ENCODE measurements at places on chromosomes 2 and 18. TPM values are rescaled to one million over a fixed set of nuclear protein-coding genes. Genes with fewer than 3 reads are reported as not detected.

Gene WDPCP
- total RNA-seq = 7.8 TPM

Gene UGT1A3
- total RNA-seq = 0.86 TPM

Gene MEP1B
- 0.78 TPM for total RNA-seq

Gene CCDC85A
- total RNA-seq = 1.8 TPM

Gene MAPRE2
- total RNA-seq = 75.8 TPM

Gene ANKZF1
- total RNA-seq = 74.4 TPM

Gene DSG4
- total RNA-seq = not detected

Gene CARF
- 9.6 TPM for total RNA-seq

Gene FLACC1
- total RNA-seq = 3.4 TPM

Gene KCNK3
- 9.1 TPM for total RNA-seq

DNA sequence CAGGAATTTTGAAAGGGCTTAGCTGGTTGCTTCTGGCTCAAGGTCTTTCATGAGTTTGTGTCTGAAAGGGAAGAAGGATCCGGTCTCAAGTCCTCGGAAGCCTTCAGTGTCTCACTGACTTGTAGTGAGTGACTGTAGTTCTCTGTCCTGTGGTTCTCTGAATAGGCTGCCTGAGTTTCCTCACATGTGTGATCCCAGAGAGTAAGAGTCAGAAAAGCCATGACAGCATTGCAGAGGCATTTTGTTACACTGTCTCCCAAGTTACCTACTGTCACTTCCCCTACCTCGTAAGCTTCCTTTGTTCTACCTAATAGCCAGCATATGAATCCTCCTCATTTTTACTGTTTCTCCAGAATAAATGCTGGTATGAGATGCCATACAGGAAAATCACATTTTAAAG is 709.1 kb upstream of the CHAC2 start:
- no peak for DNase-seq

DNA sequence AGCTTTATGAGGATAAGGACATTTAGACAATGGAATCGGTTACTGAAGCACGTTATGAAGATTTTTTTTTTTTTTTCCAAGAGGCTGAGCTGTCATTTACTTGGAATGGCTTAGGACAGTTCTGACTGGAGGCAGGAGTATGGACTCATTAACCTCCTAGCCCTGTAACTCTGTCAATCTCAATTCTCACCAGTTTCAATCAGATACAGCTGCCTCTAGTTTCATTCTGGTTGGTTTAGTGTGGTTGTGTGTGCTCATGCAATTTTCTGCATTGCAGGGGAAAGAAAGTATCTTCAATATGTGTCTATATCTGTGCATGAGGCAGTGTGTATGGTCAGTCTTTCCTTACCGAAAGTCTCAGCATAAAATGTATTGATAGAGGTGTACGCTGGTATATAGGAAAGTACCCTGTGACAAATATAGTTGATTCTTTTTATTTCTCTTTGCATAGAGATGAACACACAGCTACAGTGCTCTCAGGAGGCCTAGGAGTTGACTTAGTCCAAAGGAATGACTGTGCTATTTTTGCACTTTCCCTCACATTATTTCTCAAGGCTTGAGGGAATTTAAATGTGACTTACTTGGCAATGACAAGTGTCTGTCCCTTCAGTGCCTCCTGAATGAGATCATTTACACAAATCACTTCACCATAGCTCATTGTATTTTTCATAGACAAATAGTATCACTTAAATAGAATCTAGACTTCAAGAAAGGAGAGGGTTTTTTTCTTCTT is 50.5 kb upstream of the GRB14 start:
- DNase-seq = no peak

- DNase-seq = no peak
Observed at GRCh38 chr2:149799013-149799705, 211.6 kb upstream of the MMADHC start.

DNA sequence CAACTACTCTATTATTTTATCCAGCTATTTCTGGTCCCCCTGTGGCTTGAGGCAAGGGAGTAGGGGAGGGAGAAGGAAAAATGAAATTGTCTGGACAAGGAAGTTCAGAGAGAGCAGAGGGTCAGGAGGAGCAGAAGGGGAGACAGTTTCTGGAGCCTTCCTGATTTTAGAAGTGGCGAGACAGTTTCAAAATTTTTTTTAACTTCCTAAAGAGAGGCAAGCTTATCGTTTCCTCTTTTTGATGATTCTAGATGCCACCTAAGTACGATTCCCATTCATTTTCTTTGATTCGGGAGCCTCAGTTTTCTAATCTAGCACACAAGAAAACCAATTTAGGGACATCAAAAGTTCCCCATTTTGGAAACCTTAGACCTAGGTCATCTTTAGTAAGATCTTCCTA is 96.9 kb upstream of the B3GNT2 start:
- no peak for DNase-seq

DNA sequence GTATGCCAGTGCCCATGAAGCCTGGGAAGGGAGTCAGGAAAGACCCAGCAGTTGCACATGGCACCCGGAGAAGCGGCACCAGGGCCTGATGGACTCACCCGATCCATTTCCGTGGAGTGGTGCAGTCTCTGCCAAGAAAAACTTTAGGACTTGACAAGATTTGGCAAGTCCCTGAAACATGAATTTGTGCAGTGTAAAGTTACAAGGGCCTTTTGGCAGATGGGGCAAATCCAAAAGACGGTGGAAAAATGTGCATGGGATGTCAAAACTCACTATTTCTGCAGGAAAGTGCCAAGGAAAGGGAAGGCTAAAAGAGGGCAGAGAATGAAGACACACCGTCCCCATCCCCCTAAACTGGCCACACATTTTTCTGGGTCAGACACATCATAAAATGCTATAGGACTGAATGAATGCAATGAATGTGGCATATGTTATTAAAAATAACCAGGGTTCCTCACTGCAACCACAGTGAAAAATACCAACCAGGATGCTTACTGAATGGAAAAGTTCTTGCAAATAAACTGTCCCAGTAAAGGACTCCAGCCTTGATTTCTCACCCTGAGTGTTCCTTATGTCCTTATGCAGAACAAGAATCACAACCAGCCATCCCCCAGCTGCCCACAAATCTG is 173.5 kb upstream of the SIX2 start:
- DNase-seq = no peak

DNA sequence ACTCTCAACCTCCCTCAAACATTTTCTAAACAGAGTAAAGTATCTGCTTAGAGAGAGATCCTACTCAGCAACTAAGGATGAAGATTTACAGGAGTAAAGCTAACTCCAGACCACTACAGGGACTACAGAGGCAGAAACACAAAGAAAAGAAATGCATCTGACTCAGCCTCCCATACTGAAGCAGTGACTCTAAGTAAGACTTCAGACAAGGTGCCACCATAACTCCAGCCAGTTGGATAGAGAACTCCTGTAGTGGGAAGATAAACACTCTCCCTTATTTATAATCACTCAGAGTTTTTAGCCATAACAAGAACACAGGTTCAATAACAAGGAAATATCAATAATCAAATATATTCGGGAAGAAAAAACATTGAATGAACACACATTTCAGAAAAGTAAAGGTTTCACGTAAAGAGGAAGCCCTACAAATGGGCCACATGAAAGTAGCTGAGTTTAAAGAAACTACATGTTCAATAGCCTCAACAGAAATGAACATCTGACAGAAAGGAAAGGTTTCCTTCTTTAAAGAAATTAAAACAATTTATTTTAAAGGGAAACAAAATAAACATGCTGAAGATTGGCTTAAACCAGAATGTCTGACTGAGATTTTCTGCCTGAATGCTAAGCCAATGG is 519.9 kb downstream of the KCNJ3 start:
- DNase-seq = no peak

GRCh38 chr2:122627388-122627787 is 871.9 kb downstream of the TSN start:
- DNase-seq = no peak

- DNase-seq = no peak
Observed at GRCh38 chr2:193929131-193929530, 1727.9 kb upstream of the SLC39A10 start.

DNA sequence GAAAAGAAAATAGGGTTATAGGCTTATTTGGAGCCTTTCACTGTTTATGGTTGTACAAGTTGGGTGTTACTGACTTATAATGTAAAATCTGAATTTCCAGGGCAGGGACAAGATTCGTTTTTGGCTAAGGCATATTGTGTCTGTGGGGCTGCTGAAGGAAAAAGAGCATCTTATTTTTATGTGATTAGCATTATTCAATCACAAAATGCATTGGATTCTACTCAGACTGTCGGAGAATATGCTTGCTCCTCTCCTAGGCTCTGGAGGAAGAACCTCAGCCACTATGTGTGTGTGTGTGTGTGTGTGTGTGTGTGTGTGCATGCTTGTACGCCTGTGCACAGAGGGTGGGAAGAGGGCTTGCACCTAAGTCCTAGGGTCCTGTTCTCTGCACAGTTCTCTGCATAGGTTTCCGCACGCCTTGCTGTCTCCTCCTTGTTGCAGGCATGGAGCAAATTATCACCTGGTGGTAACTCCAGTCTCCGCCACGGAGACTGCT is 44.3 kb downstream of the AGAP1 start:
- DNase-seq = no peak

DNA sequence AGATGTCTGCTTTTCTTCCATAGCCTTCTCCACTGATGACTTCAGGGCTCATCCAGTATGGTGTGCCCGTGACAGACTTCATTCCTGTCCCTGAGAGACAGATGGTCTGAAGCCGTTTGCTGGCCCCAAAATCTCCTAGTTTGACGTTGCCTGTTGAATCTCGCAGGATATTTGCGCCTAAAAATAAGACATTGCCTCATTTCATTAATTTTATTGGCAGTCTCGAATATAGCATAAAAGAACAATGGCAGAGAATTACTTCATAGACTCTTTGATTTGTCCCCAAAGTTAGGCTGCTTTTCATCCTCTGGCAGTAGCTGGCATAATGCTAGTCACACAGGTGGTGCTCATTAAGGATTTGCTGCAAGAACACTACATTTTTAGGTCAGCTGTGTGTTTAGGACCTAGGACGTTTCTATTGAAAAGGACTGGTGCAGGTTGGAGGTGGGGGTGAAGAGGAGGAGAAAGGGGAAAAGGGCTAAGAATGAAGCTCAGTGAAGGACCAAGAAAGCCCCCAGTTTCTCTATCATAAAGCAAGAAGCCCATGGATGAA is 14.7 kb upstream of the ERCC3 start:
- DNase-seq = no peak

DNA sequence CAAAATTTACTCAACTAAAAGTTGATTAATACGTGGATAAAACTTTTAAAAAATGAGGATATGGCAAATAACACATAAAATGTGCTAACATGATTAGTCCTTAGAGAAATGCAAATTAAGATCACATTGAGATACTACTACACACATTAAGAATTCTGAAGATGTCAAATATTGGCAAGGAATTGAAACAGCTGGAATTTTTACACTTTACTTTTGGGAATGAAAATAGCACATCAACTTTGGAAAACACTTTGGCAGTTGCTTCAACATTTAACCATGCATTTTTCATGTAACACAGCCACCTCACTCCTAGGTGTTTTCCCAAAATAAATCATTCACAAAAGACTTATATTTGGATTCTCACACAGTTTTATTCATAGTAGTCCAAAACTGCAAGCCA is 687.9 kb upstream of the SETBP1 start:
- DNase-seq = no peak

- DNase-seq = no peak
Observed at GRCh38 chr2:29278966-29279365, 163.8 kb downstream of the CLIP4 start.

GRCh38 chr2:188789951-188790350 is 184.2 kb upstream of the COL3A1 start:
- DNase-seq = no peak

- no peak for DNase-seq
Observed at GRCh38 chr2:9735335-9735734, 104.5 kb upstream of the YWHAQ start.

DNA sequence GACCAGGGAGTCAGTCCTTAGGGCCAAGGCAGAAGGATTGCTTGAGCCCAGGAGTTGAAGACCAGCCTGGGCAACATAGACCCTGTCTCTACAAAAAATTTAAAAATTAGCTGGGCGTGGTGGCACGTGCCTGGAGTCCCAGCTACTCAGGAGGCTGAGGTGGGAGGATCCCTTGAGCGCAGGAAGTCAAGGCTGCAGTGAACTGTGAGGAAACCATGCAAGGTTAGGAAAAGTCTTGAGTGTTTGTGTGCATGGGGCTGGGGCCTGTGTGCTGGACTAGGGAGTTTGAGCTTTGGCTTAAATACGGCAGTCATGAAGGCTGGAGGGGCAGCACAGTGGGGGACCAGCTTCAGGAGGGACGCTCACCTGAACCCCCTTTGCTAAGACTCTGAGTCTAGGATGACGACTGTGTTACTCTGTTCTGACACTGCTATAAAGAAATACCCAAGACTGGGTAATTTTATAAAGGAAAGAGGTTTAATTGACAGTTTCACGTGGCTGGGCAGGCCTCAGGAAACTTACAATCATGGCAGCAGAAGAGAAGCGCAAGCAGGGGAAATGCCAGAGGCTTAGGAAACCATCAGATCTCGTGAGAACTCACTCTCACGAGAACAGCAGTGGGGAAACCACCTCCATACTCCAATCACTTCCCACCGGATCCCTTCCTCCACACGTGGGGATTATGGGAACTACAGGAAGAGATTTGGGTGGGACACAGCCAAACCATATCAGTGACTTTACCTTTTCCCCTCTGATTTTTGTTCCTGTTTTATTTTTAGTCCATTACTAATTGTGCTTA is 39.4 kb downstream of the GORASP2 start:
- no peak for DNase-seq
